ENCODE measurements at places on chromosomes 11 and 22.
A peak's percentile ranks its signal among the peaks of the same experiment; 100 is the strongest.

DNA sequence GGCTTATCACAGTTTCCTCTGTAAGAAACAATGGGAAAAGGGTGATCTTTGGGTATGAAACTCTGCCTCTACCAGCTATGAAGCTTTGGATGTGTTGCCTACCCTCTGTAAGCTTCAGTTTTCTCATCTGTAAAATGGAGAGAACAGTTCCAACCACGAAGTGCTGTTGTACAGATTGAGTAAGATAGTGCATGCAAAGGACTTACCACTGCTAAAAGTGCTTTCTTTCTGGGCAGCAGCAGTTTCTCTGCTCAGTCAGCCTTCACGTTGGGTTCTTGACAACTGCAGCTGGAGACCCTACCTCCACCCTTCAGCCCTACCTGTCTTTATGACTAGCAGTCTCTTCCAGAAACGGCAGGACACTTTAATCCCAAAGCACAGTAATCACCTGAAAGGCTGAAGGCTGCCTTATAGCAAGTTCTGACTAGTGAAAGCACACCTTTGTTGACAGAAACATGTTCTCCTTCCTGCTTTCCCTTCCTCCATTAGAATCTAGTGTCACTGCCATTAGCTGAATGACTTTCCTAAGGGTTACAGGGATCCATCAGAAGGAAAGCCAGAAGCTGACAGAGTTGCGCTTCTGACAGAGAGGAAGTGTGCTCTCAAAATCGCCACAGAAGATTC lies 91.4 kb downstream of the RPL27A start:
- DNase-seq, result no peak

- DNase-seq, result no peak
These were observed 161.4 kb downstream of the METTL15 start for GRCh38 chr11:28269586-28269985.

GRCh38 chr11:122521626-122522025 lies 133.9 kb upstream of the UBASH3B start:
- DNase-seq, result no peak

GRCh38 chr22:28299753-28300152 lies 379.9 kb downstream of the TTC28 start:
- DNase-seq, result peak; percentile 41
